Right kidney (tissue), 9 donors: ENCODE measurements at places on chromosomes 7 and 10.

DNA sequence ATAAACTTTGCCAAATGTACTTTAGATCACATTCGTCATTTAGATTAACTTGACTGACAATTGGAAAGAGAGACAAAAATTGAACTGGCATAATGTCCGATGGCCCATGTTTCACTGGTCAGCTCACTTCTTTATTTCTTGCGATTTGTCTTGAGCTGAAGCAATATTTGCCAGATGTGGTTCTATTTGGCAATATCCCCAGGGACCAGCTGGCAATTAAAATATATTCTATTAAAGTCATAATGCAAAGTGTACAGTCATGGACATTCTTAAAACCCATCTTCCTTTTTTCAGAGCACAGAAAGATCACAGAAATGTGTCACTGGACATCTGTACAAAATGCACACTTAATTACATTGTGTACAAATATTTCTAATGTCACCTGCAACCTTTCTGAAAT is 26.3 kb downstream of the NEBL start:
- DNase-seq = no peak

- no peak for DNase-seq
Observed at GRCh38 chr7:48245751-48246472, 74.7 kb downstream of the ABCA13 start.

- no peak for DNase-seq
Observed at GRCh38 chr7:23218196-23218595, 28.4 kb upstream of the GPNMB start.

DNA sequence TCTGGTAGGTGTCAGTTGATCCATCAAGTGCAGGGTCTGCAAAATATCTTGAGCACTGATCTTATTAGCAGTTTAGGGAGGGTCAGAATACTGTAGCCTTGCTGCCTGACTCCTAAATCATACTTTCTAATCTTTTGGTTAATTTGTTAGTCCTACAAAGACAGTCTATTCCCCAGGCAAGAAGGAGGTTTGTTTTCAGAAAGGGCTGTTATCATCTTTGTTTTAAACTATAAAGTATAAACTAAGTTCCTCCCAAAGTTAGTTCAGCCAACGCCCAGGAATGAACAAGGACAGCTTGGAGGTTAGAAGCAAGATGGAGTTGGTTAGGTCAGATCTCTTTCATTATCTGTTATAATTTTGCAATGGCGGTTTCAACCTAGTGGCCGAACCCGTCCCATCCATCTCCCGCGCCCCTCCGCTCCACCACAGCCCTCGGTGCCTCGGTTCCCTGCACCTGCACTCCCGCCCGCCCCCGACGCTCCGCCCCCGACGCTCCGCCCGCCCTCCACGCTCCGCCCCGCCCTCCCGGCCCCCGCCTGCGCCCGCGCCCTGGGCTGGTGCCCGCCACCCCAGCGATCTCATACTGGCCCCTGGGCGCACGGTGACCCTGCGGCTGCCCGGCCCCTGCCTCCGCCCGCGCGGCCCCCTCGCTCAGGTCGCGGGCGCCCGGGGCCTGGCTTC is at the start of gene ADCK2:
Gene ADCK2 (plus strand): TSS at position 564 of the 681 bp plus-strand sequence. CDS start 386 bp downstream, outside the sequence.
- DNase-seq = peak; percentile 42

- DNase-seq = no peak
Observed at GRCh38 chr10:128047991-128048818, 78.0 kb downstream of the MKI67 start.

DNA sequence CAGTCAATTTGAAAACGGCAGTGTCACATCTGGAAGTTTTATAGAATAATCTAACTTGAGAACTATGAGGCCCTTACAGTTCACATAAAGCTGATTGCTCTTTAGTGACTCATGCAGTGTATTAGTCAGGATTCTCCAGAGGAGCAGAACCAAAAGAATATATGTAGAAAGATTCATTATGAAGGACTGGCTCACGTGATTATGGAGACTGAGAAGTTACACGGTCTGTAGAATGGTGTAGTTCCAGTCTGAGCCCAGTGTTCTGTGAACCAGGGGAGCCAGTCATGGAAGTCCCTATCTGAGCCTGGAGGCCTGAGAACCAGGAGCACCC is 21.5 kb downstream of the RBM33 start:
- no peak for DNase-seq

GRCh38 chr7:36131026-36131425 is 22.0 kb upstream of the EEPD1 start:
- DNase-seq = no peak

DNA sequence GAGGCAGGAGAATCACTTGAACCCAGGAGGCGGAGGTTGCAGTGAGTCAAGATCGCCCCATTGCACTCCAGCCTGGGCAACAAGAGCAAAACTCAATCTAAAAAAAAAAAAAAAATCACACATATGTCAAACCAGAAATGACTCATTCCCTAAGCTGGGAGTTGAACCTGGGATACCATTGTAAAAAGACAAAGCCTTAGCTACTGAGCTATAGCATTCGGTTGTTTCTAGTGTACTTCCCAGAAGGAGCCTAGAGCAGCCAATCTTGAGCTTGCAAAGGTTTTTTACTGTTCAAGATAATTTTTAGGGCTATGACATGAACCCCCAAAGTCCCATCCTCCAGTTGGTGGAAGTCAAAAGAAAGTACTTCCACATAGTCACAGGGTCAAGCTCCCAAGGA is 87.9 kb downstream of the ZNF467 start:
- DNase-seq = no peak

GRCh38 chr7:40470817-40471216 is 336.0 kb downstream of the SUGCT start:
- no peak for DNase-seq

- DNase-seq = no peak
Observed at GRCh38 chr10:78964274-78964951, 104.4 kb upstream of the ZMIZ1 start.

- no peak for DNase-seq
Observed at GRCh38 chr10:78991187-78991586, 77.6 kb upstream of the ZMIZ1 start.

- DNase-seq = no peak
Observed at GRCh38 chr7:151081170-151082101, 827 bp upstream of the FASTK start.

DNA sequence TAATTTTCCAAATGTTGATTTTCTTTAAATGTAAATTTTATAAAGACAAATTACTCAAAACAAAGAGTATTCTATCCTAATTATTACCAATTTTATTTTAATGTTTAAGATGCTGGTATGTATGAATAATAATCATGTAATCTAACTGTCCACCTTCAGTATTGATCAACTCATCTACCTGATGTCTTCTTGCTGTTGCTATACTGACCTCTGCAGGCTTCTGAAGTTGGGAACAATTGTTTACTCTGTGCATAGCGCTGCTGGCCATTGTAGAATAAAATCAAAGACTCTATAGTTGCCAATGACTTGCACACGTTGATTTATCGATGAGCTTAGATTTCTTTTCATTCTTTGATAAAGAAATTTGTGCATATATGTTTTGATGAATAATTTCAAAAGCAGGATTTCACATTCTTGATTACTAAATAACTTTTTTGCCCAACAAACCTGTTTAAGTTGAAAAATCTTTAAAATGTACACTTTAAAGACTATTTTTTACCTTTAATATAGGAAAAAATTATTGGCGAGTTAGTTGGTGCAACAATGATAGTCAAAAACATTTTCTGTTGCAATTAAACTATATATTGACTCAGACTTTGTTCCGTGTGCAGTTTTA is 282.3 kb downstream of the TFEC start:
- no peak for DNase-seq

DNA sequence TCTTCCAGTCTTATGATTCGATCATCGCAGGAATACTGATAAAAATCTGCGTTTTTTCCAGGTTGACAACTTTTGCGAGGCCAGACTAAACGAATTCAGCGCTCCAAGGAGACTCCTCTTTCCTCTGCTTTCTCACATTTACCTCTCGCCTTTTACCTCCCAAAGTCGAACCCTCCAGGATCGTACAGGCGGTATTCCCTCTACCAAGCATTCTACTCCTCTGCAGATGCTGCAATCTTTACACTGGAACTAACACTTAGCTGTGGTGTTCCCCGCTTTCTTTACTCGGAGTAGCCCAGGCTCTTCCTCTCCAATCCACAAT is 449 bp downstream of the NUDT5 start:
- no peak for DNase-seq

GRCh38 chr7:149284850-149285585 is 23.0 kb downstream of the ZNF783 start:
- DNase-seq = peak; percentile 90

DNA sequence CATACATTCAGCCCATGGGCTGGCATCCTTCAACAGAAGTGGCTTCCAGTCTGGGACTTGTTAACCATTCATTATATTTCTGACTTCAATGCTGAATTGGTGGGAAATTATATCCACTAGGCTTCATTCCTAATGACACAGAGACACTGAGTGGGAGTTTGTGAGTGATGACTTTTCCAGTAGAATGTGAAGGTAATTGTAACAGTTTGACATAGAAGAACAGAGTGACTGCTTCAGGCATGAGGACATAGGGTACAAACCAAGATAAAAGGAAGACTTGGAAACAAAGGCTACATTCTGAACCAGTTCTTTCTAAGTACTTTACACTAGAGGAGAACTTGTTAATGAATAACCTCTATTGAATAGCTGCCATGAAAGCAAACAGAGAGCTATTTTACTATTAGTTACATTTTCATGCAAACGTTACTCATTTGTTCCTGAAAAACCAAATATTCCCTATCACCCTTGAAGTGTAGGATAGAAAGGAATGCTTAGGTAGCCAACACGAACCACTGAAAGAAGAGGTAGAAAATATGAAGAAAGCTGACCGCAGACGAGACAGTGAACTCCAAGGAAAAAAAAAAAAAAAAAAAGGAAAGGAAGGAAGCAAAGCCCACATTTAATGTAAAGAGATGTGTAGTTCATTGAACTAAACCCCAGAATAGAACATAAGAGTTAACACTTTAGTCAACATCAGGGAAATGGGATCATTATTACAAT is 237.0 kb upstream of the SEMA3C start:
- no peak for DNase-seq

- no peak for DNase-seq
Observed at GRCh38 chr10:132111121-132111731, 45.5 kb downstream of the JAKMIP3 start.

DNA sequence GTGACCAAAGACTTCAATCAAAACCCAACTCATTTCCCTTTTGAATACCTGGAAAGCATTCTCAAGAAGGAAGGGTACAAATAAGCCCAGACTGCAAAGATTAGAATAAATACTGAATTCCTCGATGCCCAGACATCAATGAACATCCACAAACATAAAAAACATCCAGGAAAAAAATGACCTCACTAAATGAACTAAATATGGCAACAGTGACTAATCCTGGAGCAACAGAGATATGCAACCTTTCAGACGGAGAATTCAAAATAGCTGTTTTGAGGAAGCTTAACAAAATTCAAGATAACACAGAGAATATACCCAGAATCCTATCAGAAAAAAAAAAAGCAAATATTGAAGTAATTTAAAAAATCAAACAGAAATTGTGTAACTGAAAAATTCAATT is 43.2 kb downstream of the PCLO start:
- DNase-seq = no peak

GRCh38 chr7:77537778-77538280 is 734 bp downstream of the PTPN12 start:
- peak; percentile 92 for DNase-seq

DNA sequence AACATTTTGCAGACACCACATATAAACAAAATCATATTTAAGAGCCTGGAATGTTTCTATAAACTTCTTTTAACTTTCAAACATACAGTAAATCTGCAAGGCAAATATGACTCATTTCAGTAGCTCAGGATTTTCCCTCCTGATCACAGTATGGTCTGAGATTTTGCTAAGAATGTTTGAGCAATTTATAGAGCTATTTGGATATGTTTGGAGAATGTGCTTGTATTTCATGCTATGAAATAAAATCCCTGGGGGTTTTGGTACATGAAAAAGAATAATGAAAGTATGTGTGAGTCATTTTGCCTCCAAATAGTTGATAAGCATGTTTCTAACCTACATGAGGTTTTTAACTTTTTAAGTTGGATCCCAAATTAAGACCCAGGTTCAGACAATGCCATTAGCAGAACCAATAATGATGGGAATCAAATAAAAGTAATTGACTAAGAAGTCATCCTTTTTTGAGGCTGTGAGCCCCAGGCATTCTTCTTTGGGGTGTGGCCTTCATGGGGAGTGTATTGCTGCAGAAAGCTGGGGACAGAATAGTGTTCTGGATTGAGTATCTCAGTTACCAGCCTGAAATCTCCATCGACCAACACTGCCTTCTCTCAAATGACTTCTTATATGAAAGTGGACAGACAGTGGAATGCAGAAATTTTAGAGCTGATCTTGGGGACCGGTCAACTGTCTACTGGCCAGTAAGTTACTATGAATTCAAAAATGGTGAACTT is 66.1 kb upstream of the AGBL3 start:
- DNase-seq = no peak

- DNase-seq = no peak
Observed at GRCh38 chr7:33300742-33301141, 171.4 kb downstream of the BBS9 start.

GRCh38 chr10:122435212-122435827 is 19.1 kb upstream of the ARMS2 start:
- DNase-seq = no peak

DNA sequence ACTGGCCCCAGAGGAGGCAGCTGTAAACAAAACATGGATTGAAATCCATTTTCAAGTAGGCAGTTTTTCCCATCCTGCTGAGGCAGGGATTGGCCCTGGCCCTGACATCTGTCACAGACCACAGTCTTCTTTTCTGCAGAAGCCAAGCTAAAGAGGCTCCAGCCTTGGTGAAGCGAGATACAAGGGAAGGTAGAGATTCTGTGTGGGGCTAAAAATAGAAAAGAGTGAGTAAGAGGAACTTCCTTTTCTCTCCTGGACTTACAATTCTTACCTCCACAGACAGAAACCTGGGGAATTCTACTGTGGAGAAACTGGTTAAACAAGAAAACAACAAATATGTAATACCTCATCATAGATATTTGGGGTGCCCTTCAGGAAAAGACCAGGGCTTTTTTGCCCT is 624.8 kb upstream of the FZD8 start:
- no peak for DNase-seq

DNA sequence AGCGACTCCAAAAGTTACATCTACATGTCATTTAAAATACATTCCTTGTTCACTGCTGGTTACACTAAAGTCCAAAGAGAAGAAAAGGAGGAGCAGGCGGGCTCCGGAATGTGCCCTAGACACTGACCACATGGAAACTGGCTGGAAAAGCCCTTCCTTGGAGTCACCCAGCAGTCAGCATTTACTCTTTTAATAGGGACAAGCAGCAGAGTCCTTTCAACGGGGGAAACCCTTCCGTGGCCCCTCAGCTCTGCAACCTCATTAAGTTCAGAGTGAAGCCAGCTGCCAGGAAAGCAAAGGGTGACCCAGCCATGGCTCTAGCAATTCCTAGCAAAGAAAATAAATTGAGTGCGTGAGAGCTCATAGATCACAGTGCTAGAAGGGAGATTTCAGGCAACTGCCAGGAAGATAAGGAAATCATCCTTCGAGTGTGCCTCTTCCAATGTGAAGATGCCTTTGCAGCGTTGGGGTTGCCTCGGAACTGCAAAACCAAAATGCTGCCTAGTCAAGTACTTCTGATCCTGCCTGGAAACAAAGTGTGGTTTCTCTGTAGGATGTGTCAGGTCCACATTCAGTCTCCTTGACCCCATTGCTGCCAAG is 101.6 kb downstream of the SORBS1 start:
- peak; percentile 66 for DNase-seq

- no peak for DNase-seq
Observed at GRCh38 chr7:143417734-143418383, 9.2 kb upstream of the EPHA1 start.
